ENCODE measurements at places on chromosomes 1 and 21.

DNA sequence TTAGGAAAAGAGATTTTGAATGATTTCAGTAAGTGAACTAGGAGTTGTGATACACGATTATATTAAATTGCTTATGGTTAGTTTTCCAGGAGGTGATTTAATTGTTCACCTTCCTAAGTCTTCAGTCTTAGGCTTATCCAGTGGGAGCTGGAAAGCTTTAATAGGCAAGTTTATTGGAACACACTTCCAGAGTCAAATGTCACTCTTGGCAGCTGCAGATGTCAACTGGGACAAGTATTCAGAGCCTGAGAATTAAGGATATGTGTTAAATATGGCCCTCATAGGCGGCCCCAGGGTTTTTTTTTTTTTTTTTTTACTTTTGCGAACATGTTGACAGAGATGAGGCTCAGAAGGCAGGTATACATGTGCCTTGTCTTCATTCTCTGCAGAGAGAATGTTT is 29.2 kb downstream of the UCK2 start:
- H3K36me3 ChIP-seq: no peaks in the 10 kb centered on the region
- no peaks in the 10 kb centered on the region for H3K27me3 ChIP-seq
- no peak overlapping the region for H3K27ac ChIP-seq

DNA sequence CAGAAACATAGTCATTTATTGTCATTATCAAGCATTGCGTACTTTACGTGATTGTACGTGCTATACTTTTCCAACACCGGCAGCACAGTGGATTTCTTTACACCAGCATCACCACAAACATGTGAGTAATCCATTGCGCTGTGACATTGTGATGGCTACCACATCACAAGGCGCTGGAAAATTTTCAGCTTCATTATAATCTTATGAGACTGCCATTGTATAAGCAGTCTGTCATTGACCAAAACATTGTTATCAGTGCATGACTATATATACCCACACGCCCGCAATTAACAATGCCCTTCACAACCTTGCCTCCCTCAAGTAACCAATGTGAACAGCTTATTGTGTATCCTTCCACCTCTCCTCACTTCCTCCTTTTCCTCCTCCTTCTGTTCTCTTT is 137.6 kb downstream of the ZZZ3 start:
- H3K4me1 ChIP-seq: no peaks in the 10 kb centered on the region
- H3K27me3 ChIP-seq: no peaks in the 10 kb centered on the region
- peaks cover 7% of the 10 kb centered on the region for H3K36me3 ChIP-seq
- DNase-seq: no peak

DNA sequence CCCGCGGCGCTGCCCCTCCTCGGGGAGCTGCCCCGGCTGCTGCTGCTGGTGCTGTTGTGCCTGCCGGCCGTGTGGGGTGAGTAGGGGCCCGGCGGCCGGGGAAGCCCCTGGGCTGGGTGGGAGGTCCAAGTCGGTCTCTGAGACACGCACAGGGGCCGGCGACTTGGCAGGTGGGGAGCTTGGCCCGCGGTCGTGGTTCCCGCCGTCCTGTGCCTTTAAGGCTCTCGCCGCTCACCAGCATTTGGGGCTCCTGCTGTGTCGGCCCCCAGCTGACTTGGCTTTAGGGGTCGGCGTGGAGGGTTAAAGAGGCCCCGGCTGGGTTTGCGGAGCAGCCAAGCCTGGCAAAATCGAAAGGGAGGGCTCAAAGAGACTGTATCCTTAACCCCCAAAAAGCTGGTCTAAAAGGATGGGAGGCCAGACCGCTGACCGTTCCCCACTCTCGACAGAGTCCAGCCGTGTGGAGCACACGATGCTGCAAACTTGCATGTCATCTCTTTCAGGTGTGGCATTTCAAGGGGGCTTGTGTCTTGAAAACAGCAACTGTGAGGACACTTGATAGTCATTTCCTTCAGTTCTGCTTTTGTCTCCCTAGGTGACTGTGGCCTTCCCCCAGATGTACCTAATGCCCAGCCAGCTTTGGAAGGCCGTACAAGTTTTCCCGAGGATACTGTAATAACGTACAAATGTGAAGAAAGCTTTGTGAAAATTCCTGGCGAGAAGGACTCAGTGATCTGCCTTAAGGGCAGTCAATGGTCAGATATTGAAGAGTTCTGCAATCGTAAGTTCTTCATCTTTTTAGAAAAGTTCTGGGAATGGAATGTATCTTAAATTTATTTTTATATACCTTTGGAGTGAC is 540 bp downstream of the CD55 start:
- no peak for DNase-seq
- no peaks in the 10 kb centered on the region for H3K27me3 ChIP-seq
- H3K27ac ChIP-seq: peak overlapping the region; percentile 100
- peak overlapping the region; percentile 97 for H3K4me3 ChIP-seq
- H3K36me3 ChIP-seq: peaks cover 44% of the 10 kb centered on the region

DNA sequence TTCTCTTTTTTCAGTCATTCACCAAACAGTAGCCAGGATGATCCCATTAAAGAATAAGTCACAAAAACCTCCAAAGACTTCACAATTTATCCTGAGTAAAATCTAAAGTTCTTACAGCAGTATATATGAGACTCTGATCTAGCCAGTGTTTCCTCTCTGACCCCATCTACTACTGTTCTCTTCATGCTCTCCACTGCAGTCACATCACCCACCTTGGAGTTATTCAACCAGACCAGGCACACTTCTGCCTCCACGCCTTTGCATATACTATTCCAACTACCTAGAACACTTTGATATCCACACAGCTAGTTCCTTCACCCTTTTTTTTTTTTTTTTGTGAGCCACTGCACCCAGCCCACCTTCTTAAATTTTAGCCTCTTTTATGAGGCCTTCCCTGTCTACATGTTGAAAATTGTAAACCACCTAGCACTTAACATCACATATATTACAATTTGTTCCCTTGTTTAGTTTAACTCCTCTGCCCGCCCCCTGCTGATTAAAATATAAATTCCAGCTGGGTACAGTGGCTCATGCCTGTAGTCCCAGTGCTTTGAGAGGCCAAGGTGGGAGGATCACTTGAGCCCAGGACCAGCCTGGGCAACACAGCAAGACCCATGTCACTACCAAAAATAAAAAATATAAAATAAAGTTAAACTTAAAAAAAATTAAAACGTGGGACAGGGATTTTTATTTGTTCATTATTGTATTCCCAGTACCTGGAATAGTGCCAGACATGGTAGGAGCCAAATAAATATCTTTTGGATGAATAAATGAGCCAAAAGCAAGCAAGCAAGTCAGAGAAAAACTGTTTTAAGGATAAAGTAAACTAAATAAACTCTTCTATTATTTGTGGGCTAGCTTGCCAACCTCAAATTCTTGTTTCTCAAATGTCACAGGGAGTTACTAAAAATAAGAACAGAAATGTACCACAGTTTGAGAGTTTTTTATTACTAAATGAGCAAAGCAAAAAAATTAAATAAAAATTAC is 35.2 kb upstream of the MUTYH start:
- DNase-seq: no peak
- H3K4me3 ChIP-seq: no peak overlapping the region
- no peaks in the 10 kb centered on the region for H3K4me1 ChIP-seq
